ENCODE measurements at places on chromosomes 12 and 14.

GRCh38 chr14:105160776-105161175, 7.8 kb downstream of the JAG2 start:
- DNase-seq, result no peak

GRCh38 chr12:93441081-93441616, 598 bp downstream of the UBE2N start:
- DNase-seq, result peak; percentile 9

DNA sequence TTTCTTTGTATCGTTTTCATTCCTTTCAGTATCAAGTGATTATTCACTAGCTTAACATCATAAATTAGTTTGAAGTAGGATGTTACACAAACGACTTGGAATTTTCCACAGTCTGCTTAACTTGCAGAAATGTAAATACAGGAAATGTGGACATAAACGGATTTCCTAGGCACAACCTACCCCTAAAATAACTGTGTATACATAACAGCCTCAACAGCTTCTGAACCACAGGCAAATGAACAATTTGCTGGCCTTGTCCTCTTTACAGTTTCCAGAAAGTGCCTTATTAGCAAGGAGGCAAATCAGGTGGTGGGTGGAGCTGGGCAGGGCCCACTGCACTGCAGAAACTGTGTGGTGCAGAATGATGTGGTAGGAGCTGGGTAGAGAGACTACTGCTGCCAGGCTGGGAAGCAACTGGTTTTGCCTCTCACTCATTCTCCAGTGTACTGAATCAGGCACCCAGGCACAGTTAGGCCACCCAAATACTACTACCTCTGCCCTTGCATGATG, 14.1 kb downstream of the DRAM1 start:
- peak; percentile 79 for DNase-seq

DNA sequence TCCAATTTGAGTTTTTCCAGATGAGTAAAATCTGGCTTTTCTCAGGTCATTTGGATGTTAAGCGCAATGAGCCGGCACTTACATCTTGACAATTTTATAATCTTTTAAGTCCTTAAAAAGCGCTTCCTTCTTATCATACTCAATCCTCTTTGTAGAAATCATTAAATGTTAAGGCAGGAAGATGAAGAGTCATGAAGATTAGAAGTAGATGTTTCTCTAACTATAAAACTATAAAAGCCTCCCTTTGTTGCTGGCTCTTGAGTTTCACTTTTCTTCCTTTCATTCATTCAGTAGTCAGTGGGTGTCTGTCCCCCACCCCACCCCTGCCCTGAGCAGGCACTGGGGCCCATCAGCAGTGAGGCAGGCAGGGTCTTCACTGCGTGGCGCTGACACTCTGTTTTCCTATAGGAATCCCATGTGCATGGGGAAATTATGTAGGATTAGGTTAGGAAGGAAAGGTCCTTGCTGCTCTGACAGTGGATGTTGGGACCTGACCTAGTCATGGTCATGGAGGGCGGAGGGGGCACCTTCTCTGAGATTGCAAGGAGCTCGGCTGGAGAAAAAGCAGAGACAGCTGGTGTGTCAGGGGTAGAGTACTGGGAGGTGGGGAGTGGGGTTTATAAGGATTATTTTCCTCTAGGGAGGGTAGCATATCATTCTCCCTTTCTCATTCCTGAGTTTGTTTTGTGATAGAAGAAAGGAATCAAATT, 65.8 kb downstream of the CCDC92 start:
- DNase-seq, result no peak

GRCh38 chr12:66279123-66279712, 23.1 kb upstream of the HELB start:
- peak; percentile 22 for DNase-seq

GRCh38 chr14:100714258-100714892, 12.3 kb upstream of the DLK1 start:
- DNase-seq, result no peak

- no peak for DNase-seq
These were observed 59.0 kb downstream of the CACNA1C start for GRCh38 chr12:2111826-2112225.

- no peak for DNase-seq
These were observed 272.9 kb downstream of the ADGRD1 start for GRCh38 chr12:131226345-131227265.

- DNase-seq, result no peak
These were observed 5.6 kb downstream of the RBP5 start for GRCh38 chr12:7122811-7123769.

GRCh38 chr14:39665075-39665475, 232.8 kb upstream of the FBXO33 start:
- peak; percentile 65 for DNase-seq

GRCh38 chr12:85765453-85765869, 70.7 kb downstream of the RASSF9 start:
- DNase-seq, result no peak

DNA sequence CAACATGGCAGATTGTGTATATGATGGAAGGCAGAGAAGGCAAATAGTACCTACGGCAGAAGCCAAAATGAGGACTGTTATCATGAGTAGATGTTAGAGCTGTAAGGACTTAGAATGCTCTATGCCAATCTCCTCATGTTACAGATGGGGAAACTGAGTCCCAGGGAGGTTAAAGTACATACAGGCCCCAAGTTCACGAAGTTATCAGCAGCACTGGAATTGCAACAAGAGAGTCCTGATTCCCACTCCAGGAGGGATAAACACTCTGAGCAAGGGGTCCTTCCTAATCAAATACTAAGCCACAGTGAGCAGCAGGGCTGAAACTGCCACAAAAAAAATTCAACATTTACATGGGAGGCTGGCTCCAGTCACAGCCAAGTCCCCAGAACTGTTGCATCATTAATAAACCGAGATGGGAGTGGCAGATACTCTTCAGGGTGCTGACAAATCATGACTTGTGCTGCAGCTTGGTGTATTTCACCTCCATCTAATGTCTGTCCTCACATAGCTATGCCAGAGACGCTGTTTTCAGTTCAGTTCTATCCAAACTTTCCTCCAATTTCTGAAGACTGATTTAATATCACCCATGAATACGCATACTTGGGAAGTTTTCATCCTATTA, 24.2 kb downstream of the NUAK1 start:
- DNase-seq, result no peak

DNA sequence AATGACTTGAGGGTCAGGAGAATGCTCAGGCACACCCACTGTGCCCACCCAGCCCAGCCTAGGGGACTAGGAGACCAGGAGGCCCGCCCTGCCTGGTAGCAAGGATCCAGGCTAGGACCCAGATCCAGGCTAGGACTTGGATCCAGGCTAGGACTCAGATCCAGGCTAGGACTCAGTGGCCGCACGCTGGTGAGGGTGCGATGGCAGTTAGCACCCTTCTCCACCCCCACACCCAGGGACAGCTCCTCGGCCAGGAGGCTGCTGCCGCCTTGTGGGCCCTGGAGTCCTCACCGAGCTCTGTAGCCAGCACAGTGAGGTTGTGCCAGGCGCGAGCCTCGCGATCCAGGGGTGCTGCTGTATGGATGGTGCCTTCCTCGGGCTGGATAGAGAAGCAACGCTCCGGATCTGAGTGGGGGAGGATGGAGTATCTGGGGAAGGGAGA, 5.1 kb downstream of the CDH24 start:
- DNase-seq, result no peak

GRCh38 chr12:85448548-85449139, 168.6 kb downstream of the ALX1 start:
- peak; percentile 32 for DNase-seq

- peak; percentile 78 for DNase-seq
These were observed 86.5 kb downstream of the CAND1 start for GRCh38 chr12:67355428-67356379.

DNA sequence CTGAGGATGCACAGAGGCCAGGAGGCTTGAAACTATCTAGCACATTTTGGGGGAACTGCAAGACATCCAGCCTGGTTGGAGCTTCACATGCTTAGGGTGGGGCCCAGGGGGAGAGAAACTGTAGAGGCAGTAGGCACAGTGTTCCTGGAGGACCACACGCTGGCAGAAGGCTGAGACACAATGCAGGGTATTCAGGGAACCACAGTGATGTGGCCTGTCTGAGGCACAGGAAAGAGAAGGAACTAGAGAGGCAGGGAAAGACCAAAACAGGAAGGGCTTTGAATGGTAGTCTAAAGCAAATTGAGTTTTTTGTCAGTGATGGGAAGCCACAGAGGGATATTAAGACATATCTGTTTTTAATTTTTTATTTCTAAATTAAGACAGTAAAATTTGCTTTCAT, 100.2 kb upstream of the PRICKLE1 start:
- DNase-seq, result no peak
